Activated naive CD4-positive, alpha-beta T cell treated with anti-CD3 and anti-CD28 coated beads, Interleukin-2, amount 10 ng/mL, durations not matched to agents 7 days and 5 days (primary cell): ENCODE measurements at places on chromosomes 4 and X.

- no peak for DNase-seq
Measured at GRCh38 chr4:30116401-30116800, 603.8 kb upstream of the PCDH7 start.

DNA sequence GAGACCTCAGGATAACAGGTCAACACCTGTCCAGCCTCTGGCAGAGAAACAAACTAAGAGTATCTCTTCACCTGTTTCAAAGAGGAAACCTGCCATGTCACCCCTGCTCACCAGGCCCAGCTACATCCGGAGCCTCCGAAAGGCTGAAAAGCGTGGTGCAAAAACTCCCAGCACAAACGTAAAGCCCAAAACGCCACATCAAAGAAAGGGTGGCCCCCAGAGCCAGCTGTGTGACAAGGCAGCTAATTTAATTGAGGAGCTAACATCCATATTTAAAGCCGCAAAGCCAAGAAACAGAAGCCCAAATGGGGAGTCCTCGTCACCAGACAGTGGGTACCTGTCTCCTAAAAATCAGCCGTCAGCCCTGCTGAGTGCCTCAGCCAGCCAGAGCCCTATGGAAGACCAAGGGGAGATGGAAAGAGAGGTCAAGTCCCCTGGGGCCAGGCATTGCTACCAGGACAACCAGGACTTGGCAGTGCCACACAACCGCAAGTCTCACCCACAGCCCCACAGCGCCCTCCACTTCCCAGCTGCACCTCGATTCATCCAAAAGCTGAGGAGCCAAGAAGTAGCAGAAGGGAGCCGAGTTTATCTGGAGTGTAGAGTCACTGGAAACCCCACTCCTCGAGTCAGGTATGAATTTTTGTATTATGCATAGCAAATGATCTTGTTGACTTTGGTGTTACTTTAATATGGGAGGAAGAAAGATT is 15.1 kb downstream of the PALLD start:
- peak; percentile 84 for DNase-seq

DNA sequence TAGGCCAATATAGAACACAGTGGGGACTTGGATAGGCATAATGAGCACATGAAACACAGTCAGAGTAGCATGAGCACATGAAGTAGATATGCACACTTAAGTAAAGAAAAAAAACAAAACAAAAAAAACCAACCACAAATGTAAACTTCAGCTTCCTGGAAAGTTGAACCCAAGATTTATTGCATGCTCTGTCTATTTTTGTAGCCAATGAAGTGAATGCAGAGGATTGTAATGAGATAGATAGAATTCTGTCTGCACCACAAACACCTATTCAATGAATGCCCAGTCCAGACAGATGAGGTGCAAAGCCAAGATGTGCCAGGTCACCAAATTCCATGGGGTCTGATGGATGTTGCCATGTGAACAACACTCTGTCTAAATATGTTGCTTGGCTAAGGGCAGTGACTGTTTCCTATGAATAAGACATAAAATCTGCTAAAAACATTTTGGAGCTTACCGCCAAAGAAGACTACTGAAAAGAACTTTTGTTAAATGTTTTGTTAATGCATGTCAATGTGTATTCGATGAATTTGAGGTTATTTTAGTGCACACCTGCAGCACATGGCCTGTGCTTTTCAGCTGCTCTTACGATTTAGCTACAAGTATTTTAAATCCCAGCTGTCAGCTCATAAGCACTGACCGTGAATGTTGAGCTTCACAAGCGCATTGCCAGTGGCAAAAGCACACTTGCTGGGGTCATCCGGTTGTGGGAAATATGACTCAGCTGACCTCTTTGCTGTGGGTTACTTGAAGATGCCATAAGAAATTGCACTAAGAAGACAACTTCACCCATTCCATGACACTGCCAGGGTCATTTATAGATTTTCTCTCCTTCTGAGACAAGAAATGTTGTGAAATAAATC is 374.8 kb upstream of the GNPDA2 start:
- no peak for DNase-seq

- no peak for DNase-seq
Measured at GRCh38 chr4:77538144-77538543, 67.5 kb upstream of the CXCL13 start.
